ENCODE measurements at places on chromosomes 4 and X.
A peak's percentile ranks its signal among the peaks of the same experiment; 100 is the strongest.

- DNase-seq, result peak; percentile 34
Observed at GRCh38 chrX:134764202-134764785, 106.0 kb upstream of the PLAC1 start.

GRCh38 chrX:87895421-87895820, 377.8 kb downstream of the KLHL4 start:
- no peak for DNase-seq

GRCh38 chr4:170623899-170624298, 534.1 kb upstream of the AADAT start:
- DNase-seq, result no peak

GRCh38 chr4:31104043-31104442, 383.9 kb downstream of the PCDH7 start:
- no peak for DNase-seq

DNA sequence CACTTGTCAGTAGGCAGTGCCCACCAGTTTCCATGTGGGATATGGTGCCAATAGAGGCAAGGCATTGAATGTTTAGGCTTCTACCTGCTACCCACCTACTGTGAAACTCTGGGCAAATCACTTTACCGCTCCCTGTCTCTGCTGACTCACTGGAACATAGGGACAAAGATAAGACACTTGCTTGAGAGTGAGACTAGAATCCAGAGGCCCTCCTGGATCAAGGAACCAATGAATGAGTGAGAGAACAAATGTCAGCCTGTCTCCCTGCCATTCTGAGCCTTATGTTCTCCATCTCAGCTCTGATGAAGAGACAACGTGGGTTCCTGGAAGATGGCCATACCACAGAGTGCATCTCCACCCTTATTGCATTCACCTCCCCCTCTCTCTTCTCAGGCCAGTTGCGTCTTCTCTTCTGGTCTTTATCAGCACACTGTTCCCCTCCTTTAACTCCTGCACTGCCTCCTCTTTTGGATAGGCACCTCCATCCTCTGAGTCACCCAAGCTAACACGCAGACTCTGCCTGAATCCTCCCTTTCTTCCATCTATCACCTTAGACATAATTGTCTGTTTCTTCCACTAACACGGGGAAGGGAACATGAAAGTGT, 15.4 kb upstream of the PRRG3 start:
- DNase-seq, result no peak

DNA sequence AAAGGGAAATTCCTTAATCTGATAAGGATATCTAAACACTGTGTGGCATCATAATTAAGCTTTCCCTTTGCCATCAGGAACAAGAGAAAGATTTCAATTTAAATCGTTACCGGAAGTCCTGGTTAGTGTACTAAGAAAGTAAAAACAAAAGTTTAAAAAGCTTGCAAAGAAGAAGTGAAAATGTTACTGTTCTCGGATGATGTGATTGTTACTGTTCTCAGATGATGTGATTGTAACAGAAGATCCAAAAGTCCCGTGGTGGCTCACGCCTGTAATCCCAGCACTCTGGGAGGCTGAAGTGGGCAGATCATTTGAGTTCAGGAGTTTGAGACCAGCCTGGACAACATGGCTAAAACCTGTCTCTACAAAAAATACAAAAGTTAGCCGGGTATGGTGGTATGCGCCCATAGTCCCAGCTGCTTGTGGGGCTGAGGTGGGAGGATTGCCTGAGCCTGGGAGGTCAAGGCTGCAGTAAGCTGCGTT, 62.5 kb downstream of the RGS12 start:
- DNase-seq, result no peak

DNA sequence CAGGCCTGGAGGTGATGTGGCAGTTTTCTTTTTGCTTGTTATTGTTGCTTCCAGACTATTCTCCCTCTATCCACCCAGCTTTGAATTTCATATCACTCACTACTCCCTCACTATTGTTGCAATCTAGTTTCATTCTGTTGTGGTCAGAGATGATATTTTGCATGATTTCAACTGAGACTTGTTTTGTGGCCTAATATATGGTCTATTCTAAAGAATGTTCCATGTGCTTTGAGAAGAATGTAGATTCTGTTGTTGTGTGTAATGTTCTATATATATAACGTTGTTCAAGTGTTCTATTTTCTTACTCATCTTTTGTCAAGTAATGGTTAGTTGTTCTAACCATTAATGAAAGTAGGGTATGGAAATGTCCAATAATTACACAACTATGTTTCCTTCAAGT, 59.0 kb downstream of the THOC2 start:
- no peak for DNase-seq

DNA sequence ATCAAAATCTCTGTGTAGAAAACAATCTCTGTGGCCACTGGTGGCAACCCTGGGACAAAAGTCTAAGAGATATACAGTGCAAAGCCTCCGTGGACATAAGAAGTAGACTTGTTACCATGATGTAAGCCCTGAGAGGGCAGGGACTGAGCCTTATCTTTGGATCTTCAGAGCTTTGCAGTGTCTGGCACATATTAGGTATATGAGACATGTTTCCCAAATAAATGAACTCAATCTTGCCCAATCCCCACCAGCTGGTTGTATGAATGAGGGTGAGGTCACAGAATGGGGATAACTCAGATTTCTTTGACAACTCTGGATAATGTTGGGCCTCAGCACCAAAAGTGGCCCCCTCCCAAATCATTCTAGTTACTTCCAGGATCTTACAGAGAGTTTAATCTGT, 511.4 kb upstream of the DIPK2B start:
- peak; percentile 78 for DNase-seq

DNA sequence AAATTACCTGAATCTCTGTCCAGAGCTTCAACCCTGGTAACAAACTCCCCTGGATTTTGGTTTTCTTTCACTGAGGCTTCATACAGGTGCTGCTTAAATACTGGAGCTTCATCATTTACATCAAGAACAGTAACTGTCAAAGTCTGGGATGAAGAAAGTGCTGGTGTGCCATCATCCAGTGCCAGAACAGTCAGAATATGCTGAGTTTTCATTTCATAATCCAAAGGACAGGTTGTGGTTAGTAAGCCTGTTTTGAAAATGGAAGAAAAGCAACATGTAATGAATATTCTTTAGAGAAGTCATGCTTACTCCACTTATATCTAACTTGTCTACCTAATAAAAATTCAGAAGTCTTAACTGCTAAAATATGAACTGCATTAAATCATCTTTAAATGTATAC, 175.9 kb downstream of the DCHS2 start:
- DNase-seq, result no peak

DNA sequence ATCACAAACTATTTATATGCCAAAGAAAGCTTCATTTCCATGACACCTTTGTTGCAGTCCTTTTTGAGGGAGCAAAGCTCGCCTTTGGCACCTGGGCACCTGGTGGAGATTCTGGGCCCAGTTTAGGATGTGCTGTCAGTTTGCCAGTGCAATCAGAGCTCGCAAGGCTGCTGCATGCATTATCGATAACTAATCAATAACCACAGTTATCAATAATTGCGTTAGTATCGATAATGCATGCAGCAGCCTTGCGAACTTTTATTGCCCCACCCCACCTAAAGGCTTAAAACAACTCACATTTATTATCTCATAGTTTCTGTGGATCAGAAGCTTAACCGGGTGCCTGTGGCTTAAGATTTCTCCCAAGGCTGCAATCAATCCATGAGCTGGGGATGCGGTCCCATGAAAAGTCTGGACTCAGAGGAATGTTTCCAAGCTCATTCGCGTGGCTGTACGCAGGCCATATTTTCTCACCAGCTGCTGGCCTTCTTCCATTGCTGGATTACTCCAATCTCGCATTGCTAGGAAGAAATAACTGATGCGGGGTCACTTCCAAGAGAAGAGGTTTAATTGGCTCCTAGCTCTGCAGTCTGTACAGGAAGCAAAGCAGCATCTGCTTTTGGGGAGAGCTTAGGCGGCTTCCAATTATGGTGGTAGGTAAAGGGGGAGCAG, 6.2 kb upstream of the AFAP1 start:
- no peak for DNase-seq

- DNase-seq, result no peak
Observed at GRCh38 chr4:65597697-65598096, 72.6 kb downstream of the EPHA5 start.

- no peak for DNase-seq
Observed at GRCh38 chr4:28001698-28002097, 1141.1 kb downstream of the STIM2 start.

DNA sequence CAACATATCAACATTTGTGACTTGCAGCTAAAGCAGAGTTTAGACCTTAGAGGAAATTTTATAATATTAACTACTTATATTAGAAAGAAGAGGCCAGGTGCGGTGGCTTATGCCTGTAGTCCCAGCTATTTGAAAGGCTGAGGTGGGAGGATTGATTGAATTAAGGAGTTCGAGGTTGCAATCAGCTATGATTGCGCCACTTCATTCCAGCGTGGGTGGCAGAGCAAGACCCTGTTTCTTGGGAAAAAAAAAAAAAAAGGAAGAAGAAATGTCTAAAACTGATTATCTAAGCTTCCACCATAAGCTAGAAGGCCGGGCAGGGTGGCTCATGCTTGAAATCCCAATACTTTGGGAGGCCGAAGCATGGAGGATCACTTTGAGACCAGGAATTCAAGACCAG, 42.0 kb upstream of the USP9X start:
- DNase-seq, result no peak

GRCh38 chrX:17298564-17298963, 76.4 kb upstream of the NHS start:
- DNase-seq, result no peak

- DNase-seq, result no peak
Observed at GRCh38 chrX:130280901-130281300, 12.2 kb upstream of the ZNF280C start.

- no peak for DNase-seq
Observed at GRCh38 chrX:15209096-15209495, 60.8 kb downstream of the ASB9 start.

DNA sequence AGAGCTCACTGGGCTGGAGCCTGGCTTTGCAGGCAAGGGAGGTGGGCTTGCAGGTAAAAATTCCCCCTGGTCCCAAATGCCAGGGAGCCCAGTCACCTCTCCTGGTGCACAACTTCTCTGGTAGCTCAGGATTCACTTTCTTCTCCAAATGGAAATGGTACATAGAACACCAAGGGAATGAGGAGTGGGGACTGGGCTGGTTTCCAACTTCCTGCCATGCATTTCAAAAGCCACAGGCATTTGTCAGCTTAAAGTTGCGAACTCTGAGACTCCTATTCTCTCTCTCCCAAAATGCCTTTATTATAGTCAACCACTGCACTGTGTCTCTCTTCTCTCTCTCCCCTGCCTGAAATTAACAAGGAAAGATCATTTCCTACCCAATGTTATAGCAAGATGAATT, 177.3 kb downstream of the GRIA3 start:
- no peak for DNase-seq

- peak; percentile 11 for DNase-seq
Observed at GRCh38 chr4:30720021-30720660, at the start of gene PCDH7. PCDH7 (plus strand) TSS chr4:30720369; CDS start chr4:30721423, 1,054 bp downstream.

DNA sequence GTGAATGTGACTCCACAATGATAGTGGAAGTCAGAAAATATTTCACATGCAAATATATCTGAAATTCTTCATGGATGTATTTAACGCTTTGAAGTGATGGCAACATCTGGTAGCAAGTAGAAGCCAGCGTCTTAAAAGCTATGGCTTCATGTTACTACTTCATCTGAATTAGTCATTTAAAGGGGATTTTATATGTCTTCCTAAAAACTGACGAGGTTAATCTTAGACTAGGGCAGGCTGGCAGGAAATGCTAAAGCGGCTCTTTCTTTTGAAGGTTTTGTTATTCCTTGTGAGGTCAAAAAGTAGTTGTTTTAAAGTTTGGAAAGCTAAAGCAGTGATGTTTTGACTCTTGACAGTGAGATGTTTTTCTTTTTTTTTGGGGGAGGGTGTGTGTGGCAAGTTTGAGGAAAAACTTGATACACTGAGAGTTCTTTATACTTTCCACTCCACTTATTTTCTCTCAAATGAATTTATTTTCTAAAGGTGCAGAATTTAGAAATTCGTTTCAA, 22.6 kb downstream of the PLS3 start:
- peak; percentile 32 for DNase-seq

DNA sequence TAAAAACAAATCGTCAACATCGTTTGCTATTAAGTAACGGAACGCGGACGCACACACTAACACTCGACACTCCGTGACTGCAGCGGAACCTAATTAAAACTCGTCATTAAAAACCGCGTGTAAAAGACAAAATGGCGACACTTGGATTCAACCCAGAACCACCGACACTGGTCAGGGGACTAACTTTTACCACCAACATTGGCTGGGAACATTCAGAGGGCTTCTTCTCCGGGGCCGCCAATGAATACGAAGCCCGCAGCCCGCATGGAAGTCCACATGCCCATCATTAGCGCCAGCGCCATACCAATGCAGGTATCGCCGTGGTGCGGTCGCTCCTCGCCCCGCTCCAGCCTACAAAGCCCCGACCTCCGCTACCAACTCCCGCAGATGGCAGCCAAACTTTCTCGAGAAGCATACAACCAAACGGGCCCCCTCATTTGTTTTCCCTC, 498 bp downstream of the RBMX start:
- DNase-seq, result peak; percentile 13

GRCh38 chr4:125420526-125420925, 105.8 kb downstream of the FAT4 start:
- no peak for DNase-seq

GRCh38 chr4:23373261-23373660, 516.6 kb downstream of the PPARGC1A start:
- no peak for DNase-seq

GRCh38 chr4:2799971-2800690, 7.2 kb downstream of the SH3BP2 start:
- no peak for DNase-seq

DNA sequence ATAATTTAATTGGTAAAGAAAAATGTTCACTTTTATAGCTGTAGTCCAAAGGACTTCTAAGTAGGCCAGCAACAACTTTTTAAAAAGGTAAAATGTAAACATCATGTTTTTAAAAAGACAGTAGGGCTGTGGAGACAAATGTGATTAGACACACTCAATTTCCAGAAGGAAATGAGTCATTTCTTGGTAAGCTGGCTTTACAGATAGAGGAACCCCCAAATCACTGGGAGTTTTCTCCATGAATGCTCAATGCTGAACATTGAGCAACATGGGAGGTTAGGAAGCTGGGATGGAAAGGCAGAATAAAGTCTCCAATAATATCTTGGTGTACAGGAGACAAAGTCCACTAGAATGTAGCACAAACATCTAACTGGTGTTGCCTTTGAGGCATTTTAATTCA, 121.3 kb downstream of the NWD2 start:
- DNase-seq, result no peak

DNA sequence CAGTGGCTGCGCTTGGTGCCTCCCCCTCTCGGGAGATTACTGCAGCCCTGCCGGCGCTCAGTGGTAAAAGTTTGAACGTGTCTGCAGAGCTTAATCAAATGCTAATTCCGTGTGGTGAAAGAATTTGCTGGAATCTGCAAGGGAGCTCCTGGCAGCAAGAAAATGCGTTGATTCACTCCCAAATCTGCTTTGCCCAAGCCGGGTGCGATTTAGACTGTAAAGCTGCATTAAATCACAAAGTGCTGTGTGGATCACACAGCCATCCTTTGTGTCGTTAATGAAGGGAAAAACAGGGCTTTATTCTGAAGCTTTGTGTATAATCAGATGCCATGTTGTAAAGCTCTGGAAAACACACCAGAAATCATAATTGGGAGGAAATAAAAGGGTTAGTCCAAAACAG, 444.1 kb downstream of the BCOR start:
- DNase-seq, result no peak

- DNase-seq, result no peak
Observed at GRCh38 chr4:169658975-169659715, 38.8 kb downstream of the CLCN3 start.

GRCh38 chr4:142434519-142435224, 411.4 kb downstream of the INPP4B start:
- DNase-seq, result no peak

All from HFFc6 (cell line).